ENCODE measurements at places on chromosomes 1 and 21.

DNA sequence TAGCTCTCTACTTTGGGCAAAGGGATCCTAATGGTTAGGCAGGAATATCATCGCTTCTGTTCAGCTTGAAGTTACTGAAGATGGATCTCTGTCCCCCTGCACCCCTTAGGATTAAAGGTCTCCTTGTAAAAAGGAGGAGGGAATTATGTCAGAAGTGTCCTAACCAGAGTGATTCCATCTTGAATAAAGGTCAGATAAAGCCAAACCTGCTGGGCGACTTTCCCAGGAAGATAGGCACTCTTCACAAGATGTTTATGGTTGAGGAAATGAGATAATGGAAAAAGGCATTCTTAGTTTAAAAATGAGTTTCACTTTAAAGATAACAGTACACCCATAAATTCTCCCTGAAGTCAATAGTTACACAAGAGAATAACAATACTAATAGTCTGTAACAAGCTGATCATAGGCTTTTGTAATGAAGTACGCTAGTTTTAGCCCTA lies 1.7 kb upstream of the NENF start:
- no peak for DNase-seq

DNA sequence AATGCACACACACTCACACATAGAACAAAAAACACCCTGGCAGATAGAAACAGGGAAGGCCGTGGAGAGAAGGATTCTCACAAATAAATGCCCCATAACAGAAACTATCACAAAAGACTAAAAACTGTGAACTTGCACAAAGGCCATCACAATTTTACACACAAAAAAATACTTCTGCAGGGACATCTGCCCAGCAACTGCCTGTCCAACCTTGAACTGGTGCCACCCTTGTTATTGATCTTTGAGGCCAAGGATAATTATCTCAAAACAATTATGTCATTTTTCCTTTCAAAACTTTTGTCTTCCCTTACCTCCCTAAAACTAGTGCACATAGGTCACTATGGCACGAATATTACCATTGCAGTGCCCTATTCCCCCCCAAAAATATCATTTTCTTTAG lies 143.8 kb upstream of the KCTD3 start:
- DNase-seq = no peak

DNA sequence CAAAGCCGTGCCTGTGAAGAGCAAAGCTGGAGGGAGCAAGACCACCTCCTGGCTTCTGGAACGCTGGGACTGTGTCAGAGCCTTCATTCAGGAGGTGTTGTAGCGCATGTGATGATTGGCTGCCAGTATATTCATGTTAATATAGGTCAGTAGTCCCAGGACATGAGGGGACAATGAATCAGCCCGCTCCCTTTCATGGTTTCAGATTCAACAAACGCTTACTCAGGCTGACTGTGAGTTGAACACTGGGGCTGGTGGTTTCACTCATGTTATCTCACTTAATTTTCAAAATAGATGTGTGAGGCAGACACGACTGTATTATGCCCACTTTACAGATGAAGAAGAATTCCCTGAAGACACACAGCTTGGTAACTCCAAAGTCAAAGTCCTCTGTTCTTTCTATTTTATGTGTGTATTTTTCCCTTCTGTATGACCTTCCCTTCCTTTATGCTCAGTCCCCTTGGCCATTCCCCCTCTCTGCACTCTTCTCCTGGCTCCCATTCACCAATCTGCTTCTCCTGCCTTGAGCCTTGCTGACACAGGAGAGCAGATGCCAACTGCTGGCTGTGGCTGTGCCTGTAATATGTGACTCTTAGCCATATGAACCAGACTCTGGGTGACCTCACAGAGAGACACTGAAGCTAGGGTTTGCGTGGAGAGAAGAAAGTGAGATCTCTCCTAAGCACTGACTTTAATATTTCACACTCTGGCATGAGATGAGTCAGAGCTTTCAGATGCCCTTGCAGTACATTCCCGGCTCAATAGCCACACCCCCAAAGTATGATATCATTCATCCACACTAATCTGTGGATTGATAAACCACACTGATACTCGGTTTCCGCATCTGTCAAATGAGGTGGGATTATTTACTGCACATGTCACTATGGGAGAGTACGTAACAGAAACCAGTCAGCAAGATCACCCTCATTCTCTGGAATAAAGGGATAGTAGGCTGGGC lies 31.4 kb upstream of the KIRREL1 start:
- DNase-seq = no peak

GRCh38 chr1:61293986-61294504 lies 211.7 kb downstream of the NFIA start:
- DNase-seq = no peak

GRCh38 chr1:24622218-24622617 lies 20.9 kb upstream of the SRRM1 start:
- DNase-seq = no peak

DNA sequence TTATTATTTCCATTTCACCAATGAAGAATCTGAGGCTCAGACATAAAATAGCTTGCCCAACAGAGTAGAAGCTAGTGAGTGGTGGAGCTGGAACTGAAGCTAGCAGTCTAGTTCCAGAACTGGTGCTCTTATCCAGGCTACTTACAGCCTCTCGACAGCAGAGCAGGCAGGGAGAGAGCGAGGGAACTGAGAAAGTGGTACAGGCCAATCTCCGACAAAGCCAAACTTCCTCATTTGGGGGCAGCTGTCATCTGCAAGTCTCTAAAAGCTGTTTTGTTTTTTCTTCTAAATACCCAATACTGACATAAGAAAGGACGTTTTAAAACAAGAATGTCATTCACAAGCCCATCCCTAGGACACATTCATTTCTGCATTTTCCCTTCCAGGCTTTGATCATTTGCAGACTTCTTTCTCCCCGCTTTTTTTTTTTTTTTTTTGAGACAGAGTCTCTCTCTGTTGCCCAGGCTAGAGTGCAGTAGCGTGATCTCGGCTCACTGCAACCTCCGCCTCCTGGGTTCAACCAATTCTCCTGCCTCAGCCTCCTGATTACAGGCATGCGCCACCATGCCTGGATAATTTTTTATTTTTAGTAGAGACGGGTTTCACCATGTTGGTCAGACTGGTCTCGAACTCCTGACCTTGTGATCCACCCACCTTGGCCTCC lies 20.0 kb downstream of the YIPF1 start:
- no peak for DNase-seq

- no peak for DNase-seq
Observed at GRCh38 chr21:28734522-28735175, 258.0 kb downstream of the LTN1 start.

DNA sequence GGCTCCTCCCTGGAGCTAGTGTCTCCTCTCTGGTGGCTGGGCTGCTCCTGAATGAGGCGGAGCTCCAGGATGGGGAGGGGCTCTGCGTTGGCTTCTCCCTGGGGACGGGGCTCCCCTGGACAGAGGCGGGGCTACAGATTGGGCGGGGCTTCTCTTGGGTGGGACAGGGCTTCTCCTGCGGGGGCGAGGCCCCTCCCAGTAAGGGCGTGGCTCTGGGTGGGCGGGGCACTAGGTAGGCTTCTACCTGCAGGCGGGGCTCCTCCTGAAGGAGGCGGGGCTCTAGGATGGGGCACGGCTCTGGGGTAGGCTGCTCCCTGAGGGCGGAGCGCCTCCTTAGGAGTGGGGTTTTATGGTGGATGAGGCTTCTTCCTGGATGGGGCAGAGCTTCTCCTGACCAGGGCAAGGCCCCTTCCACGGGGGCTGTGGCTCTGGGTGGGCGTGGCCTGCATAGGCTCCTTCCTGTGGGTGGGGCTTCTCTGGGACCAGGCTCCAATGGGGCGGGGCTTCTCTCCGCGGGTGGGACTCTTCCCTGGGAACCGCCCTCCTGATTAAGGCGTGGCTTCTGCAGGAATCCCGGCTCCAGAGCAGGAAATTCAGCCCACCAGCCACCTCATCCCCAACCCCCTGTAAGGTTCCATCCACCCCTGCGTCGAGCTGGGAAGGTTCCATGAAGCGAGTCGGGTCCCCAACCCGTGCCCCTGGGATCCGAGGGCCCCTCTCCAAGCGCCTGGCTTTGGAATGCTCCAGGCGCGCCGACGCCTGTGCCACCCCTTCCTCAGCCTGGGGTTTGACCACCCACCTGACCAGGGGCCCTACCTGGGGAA lies 22.7 kb upstream of the ARF1 start:
- no peak for DNase-seq

GRCh38 chr1:1189111-1189510 lies 15.4 kb downstream of the TTLL10 start:
- DNase-seq = no peak

- DNase-seq = no peak
Observed at GRCh38 chr1:156851779-156852417, 7.0 kb downstream of the INSRR start.

DNA sequence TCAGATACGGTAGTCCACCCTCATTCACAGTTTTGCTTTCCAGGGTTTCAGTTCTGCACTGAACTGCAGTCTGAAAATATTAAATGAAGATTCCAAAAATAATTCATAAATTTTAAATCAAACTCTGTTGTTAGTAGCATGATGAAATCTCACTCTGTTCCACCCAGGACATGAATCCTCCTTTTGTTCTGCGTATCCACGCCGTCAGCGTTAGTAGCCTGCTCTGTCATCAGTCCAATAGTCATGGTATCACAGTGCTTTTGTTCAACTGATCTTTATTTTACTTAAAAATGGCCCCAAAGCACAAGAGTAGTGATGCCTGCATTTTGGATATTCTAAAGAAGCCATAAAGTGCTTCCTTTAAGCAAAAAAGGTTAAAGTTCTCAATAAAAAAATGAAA lies 23.9 kb downstream of the CHD1L start:
- no peak for DNase-seq

GRCh38 chr1:160570840-160571239 lies 8.5 kb downstream of the CD84 start:
- DNase-seq = no peak

GRCh38 chr1:3387401-3387800 lies 67.1 kb upstream of the ARHGEF16 start:
- DNase-seq = no peak

- DNase-seq = no peak
Observed at GRCh38 chr1:9687874-9688582, 36.5 kb downstream of the PIK3CD start.

GRCh38 chr1:205172729-205173366 lies 38.7 kb downstream of the DSTYK start:
- DNase-seq = no peak

GRCh38 chr1:47814612-47815395 lies 182.4 kb downstream of the TRABD2B start:
- DNase-seq = no peak

GRCh38 chr1:67241200-67241746 lies 66.4 kb upstream of the IL12RB2 start:
- no peak for DNase-seq

- no peak for DNase-seq
Observed at GRCh38 chr1:111507411-111508201, 4.2 kb upstream of the ADORA3 start.

DNA sequence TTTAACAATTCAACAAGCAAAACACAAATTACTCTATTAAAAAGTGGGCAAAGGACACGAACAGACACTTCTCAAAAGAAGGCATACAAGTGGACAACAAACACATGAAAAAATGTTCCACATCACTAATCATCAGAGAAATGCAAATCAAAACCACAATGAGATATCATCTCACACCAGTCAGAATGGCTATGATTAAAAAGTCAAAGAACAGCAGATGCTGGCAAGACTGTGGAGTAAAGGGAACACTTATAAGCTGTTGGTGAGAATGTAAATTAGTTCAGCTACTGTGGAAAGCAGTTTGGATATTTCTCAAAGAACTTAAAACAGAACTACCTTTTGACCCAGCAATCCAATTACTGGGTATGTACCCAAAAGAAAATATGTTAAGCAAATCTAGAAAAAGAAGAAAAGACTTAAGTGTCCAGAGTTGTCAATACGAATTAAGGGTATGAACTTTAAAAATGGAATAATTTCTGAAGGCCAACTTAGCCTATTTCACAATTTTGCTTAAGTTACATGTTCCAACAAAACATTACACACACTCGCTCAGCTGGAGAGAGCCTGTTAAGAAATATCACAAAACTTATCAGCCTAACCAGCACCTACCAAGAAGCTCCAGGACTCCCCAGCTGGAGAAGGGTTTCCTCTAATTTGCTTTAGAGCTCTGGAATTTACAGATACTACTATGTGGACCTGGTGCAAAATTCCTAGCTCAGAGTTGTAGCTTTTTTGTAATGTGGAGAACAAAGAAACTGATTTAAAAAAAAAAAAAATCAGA lies 232.1 kb downstream of the DUSP10 start:
- no peak for DNase-seq

GRCh38 chr1:41647221-41648135 lies 163.0 kb upstream of the EDN2 start:
- DNase-seq = no peak

GRCh38 chr1:109133002-109133706 lies 19.2 kb downstream of the ELAPOR1 start:
- no peak for DNase-seq

DNA sequence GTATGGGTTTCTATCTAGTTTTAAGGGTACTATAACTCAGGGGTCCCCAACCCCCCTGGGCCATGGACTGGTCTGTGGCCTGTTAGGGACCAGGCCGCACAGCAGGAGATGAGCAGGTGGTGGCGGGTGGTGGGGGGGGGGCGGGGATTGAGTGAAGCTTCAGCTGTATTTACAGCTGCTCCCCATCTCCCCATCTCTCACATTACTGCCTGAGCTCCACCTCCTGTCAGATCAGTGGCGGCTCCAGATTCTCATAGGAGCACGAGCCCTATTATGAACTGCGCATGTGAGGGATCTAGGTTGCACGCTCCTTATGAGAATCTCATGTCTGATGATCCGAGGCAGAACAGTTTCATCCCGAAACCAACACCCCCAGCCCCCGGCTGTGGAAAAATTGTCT lies 95.1 kb upstream of the SLC45A1 start:
- DNase-seq = no peak

- DNase-seq = no peak
Observed at GRCh38 chr1:224235813-224236493, 52.9 kb downstream of the DEGS1 start.

- no peak for DNase-seq
Observed at GRCh38 chr1:20368866-20369470, 78.3 kb downstream of the VWA5B1 start.

GRCh38 chr21:14737922-14738321 lies 191.8 kb upstream of the SAMSN1 start:
- DNase-seq = no peak
